ENCODE measurements at places on chromosomes 13 and 19.

GRCh38 chr13:51270623-51271415 is 48.6 kb downstream of the FAM124A start:
- no peak overlapping the region for H3K27ac ChIP-seq
- no peaks in the 10 kb centered on the region for H3K36me3 ChIP-seq
- no peak overlapping the region for H3K4me3 ChIP-seq
- no peak for DNase-seq

- no peaks in the 10 kb centered on the region for H3K36me3 ChIP-seq
- H3K27me3 ChIP-seq = peaks cover 9% of the 10 kb centered on the region
- no peak for DNase-seq
- peaks cover 1% of the 10 kb centered on the region for H3K4me1 ChIP-seq
These were observed 5.7 kb upstream of the C5AR1 start for GRCh38 chr19:47303966-47304365.

- H3K36me3 ChIP-seq = no peaks in the 10 kb centered on the region
- H3K4me3 ChIP-seq = no peak overlapping the region
- peaks cover 5% of the 10 kb centered on the region for H3K27me3 ChIP-seq
- H3K4me1 ChIP-seq = no peaks in the 10 kb centered on the region
- DNase-seq = no peak
These were observed 90.1 kb upstream of the ABCC4 start for GRCh38 chr13:95391362-95391761.

DNA sequence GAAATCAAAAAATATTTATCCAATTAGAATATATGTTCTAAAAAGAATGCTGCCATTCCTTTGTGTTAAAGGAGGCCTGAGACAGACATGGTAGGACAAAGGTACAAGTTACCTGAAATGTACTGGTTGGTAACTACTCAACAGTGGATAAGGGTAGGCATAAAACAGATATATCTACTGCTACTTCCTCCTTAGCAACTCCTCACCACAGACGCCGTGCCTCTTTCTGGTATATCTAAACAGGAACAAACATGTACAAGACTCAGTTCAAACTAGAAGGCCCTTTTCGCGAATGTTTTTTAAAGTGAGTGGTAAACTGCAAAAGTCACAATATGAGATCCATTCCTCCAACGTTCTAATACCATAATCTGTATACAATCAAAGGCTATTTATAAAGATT is 86.9 kb downstream of the TBC1D4 start:
- no peak overlapping the region for H3K4me3 ChIP-seq
- no peaks in the 10 kb centered on the region for H3K4me1 ChIP-seq
- no peaks in the 10 kb centered on the region for H3K27me3 ChIP-seq
- no peaks in the 10 kb centered on the region for H3K36me3 ChIP-seq

DNA sequence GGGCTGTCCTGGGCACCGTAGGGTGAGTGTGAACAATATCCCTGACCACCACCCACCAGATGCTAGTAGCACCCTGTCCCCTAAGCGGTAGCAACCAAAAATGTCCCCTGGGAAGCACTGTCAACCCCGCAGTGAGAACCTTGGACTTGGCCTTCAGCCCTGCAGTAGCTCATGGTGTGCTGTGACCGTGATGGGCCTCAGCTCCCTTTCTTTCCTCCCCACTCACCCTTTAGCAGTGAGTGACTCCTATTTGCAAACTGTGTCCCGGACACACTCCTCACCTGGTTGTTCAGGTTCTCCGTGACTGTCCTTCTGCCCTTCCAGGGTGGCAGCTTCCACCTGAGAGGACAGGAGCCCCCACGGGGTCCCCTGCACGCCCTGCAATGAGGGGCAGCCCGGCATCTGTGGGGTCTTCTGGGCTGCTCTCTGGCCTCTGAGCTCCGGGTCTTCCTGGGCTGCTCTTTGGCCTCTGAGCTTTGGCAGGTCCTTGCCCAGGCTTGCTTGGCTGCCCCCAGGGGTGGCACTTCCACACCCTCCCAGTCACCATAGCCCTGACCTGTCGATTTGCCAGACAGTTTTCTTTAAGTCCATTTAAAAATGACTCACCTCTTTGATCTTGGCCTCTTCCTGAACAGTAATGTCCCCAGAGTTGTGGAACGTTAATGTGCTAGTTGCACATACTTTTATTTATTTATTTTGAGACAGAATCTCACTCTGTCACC is 3.8 kb downstream of the KDM4B start:
- H3K36me3 ChIP-seq = peaks cover 21% of the 10 kb centered on the region
- DNase-seq = no peak
- H3K27me3 ChIP-seq = no peaks in the 10 kb centered on the region
- H3K4me1 ChIP-seq = peaks cover 36% of the 10 kb centered on the region
- H3K4me3 ChIP-seq = no peak overlapping the region

DNA sequence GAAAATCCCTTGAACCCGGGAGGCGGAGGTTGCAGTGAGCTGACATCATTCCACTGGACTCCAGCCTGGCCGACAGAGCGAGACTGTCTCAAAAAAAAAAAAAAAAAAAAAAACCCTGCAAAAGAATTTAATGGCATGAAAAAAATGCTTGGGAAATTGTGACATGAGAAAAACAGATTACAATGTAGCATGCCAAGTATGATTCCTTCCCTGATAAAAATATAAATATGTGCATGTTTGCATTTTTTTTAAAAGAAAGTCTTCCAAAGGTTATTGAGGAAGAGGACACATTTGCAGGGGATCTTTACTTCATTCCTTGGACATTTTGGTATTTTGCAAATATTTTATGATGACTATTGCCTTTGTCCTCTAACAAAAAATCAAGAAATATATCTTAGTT is 14.5 kb upstream of the ZBTB32 start:
- H3K4me1 ChIP-seq = peaks cover 7% of the 10 kb centered on the region
- H3K27ac ChIP-seq = no peak overlapping the region
- H3K27me3 ChIP-seq = no peaks in the 10 kb centered on the region
- no peak overlapping the region for H3K4me3 ChIP-seq
- H3K36me3 ChIP-seq = no peaks in the 10 kb centered on the region

DNA sequence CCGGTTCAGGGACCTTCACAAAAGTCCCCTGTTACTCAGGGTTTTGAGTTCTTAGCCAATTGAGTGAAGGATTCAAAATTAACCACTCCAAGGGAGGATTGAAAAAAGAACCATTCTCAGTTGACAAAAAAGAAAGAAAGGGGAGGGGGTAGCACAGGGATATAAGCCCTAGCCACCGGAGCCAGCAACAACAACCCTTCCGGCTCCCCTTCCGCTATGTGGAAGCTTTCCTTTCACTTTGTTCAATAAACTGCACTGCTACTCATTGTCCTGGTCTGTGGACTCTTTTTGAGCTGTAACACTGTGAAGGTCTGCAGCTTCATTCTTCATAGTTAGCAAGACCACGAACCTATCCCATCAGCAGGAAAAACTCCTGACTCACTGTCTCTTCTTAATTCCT is 1488.1 kb upstream of the PRR20A start:
- H3K36me3 ChIP-seq = no peaks in the 10 kb centered on the region
- H3K27me3 ChIP-seq = no peaks in the 10 kb centered on the region
- H3K27ac ChIP-seq = no peak overlapping the region
- H3K4me3 ChIP-seq = no peak overlapping the region
- DNase-seq = no peak

GRCh38 chr13:36288794-36289391 is 8.7 kb downstream of the CCDC169 start:
- H3K36me3 ChIP-seq = no peaks in the 10 kb centered on the region
- H3K4me1 ChIP-seq = no peaks in the 10 kb centered on the region
- no peak overlapping the region for H3K4me3 ChIP-seq
- DNase-seq = peak; percentile 7
- H3K27me3 ChIP-seq = peaks cover 15% of the 10 kb centered on the region
- H3K27ac ChIP-seq = no peak overlapping the region

- peaks cover 87% of the 10 kb centered on the region for H3K27me3 ChIP-seq
- peaks cover 19% of the 10 kb centered on the region for H3K4me1 ChIP-seq
- H3K4me3 ChIP-seq = no peak overlapping the region
- H3K27ac ChIP-seq = peak overlapping the region; percentile 56
- peak; percentile 61 for DNase-seq
- peaks cover 5% of the 10 kb centered on the region for H3K36me3 ChIP-seq
These were observed 8.8 kb downstream of the ZIC2 start for GRCh38 chr13:99990126-99990977.
